ENCODE measurements at places on chromosomes 3 and 15.
A peak's percentile ranks its signal among the peaks of the same experiment; 100 is the strongest.

- DNase-seq: peak; percentile 16
Observed at GRCh38 chr3:12934431-12934830, 93.1 kb upstream of the RPL32 start.

- DNase-seq: no peak
Observed at GRCh38 chr3:29614954-29615353, 334.1 kb downstream of the RBMS3 start.

DNA sequence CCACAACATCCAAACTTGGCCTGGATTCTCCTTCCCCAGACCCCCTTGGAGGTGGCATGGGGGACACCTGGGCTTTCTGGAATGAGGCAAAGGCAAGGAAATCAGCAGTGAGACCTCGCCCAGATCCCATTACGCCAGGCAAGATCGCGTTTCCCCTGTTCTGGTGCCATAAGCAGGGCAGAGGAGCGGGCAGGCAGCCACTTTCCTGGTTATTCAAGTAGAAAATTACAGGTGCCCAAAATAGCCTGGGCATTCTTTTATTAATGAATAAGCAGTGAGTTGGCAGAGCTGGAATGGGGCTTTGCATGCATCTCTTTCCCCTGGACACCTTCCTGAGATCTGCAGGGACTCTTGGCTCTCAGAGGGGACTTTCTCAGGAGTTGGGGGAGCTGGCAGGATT lies 31.5 kb upstream of the FAM107A start:
- no peak for DNase-seq

DNA sequence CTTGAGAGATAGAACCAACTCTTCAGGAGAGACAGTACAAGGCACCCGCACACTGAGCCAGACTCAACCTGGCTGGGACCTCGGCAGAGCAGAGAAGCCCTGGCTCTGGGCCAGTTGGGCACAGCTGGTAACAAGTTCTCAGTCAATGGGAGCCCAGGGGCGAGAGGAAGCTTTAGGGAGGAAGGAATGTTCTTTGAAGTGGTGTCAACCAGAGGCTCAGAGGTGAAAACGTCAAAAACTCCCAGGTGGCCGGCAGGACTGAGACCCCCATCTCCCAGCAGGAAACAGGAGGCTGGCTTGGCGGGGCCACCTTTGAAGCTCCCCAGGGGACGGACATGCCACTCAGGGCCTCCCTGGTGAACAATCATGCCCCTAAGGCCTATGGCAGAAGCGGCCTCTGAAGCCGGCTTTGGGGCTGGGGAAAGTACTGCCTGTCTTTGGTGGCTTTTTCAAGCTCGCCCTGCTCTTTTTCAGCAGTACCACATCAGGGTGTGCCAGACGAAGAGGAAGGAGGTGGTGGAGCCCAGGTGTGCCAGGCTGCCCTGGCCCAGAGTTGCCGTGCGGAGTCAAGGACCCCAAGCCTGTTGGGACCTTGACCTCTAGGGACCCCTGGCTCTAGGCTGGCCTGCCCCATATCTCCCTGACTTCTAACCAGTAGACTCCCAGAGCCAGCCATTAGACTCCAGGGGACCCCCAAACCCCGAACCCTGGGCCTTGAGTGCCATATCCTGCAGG lies 16.7 kb upstream of the TBC1D21 start:
- DNase-seq: no peak
